ENCODE measurements at places on chromosomes 3 and 15. TPM values are rescaled to one million over a fixed set of nuclear protein-coding genes. Genes with fewer than 3 reads are reported as not detected.
A peak's percentile ranks its signal among the peaks of the same experiment; 100 is the strongest.

The GOLGA8S gene
- not detected for total RNA-seq

DNA sequence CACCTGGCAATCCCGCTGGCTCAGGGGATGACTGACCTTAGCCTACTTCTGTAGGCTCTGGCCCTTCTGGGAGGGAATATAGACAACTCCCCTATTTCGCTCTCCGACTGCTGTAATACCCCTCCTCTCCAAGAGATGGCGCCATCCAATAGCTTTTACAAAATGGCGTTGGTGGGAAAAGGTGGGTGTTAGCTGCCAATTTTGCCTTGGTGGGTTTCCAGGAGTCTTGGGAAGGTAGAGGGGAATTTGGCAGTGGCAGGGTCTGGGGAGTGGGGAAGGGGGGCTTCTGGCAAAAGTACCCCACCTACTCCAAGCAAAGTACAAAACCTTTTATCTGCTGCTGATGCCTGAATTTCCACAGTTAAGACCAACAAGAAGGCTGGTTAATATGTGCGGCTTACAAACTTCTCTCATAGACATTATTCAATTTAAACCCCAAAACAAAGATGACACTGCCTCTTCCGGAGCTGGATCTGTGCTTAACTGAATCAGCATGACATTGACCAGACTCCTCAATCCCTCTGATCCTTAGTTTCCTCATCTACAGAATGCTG, 62.1 kb downstream of the RASGRF1 start:
- peak; percentile 91 for DNase-seq

GRCh38 chr15:55256281-55257011, 33.2 kb downstream of the RAB27A start:
- DNase-seq: no peak

The GNAT1 gene
- not detected for total RNA-seq

DNA sequence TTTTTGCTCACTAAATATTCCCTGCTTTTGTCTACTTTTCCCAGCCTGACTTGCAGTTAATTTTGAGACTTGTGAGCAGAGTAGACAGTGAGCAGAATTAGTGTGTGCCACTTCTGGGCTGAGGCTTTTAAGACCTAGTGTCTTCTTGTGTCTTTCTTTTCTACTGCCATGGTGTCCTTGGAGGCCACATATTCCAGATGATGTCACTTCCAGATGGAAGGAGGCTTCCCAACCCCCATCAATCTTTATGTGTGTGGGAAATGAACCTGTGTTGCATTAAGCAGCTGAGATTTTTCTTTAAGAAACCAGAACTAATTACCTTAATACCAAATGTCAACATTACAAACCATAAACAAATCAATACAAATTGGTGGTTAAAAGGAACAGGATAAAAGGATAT, 774.7 kb upstream of the ROBO1 start:
- DNase-seq: no peak

DNA sequence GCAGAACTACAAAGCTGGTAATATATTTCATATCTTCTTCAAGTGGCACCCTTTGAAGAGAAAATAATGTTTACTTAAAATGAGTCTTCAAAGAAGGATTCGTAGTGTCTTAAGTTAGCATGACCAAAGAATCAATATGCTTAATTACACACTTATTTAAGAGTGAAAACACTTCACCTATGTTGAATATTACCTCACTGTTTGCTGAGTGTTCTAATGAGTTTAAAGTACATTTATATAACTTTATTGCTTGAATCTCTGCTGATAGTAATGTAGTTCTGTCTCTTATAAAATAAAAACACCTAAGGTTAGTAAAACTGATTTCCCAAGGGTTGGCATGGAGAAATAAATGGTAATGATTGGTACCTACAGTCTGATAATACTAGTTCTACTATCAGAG, 143.3 kb upstream of the SLC2A2 start:
- no peak for DNase-seq

The LSAMP gene
- not detected for total RNA-seq

DNA sequence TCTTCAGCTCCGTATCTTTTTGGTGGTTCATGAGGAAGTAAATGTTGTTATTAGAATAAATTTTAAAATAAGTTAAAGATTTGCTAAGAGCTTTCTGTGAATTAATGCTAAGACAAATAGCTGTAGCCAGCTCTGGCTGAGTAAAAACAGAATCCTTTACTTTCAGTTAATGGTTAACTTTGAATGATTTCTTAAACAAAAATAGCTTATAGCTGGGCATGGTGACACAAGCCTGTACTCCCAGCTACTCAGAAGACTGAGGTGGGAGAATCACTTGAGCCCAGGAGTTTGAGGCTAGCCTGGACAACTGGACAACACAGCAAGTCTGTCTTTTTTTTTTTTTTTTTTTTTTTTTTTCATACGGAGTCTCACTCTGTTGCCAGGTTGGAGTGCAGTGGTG, 25.0 kb downstream of the TCAIM start:
- DNase-seq: no peak

The GUCA1C gene
- not detected for total RNA-seq

The MRPL46 gene
- 26.6 TPM for total RNA-seq

GRCh38 chr3:155079468-155079745, 712 bp upstream of the MME start:
- DNase-seq: peak; percentile 79

DNA sequence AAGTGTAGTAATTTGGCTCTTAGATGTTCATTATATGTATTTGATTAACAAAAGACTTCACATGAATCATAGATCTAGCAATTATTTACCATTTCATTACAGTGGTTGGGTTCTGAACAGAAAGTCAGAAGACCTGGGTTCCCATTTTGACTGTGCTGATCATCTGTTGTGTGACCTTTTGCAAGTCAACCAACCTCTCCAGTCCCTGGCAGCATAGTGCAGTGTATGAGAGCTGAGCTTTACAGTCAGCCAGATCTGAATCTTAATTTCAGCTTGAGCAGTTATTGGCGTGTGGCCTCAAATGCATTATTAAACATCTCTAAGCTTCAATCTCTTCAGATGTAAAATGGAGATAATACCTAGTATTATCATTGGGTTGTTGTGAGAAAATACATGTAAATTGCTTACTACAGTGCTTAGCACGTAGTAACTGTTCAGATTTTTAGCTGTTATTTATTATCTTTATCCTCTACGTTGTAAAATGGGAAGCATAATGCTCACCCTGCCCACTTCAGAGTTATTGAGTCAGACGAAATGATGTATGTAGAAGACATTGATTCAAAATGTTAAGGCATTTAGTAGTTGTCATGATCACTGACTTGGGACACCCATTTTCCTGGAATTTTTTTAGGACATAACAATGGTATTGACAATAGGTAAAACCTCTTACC, 104.0 kb downstream of the KLHL25 start:
- peak; percentile 80 for DNase-seq

- DNase-seq: peak; percentile 76
These were observed 59.5 kb upstream of the STRIT1 start for GRCh38 chr3:155352900-155353490.

GRCh38 chr15:44328135-44328534, 39.6 kb downstream of the GOLM2 start:
- DNase-seq: no peak

DNA sequence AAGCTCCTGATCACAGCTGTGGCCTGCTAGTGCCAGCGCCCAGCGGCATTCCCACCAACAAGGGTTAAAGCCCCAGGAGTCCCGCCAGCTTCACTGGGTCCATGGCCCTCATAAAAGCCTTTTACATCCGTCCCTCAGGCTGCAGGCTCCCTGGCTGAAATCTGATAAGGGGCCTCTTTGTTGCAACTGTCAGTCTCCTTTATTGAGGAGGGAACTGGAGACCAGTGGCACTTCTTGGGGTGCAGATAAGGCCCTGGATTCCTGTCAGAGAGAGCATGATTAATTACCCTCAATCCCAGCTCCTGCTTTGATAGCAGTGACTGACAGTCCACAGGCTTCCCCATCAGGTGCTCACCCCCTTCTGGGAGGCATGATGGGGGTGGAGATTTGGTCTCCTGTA, 30.9 kb upstream of the CLK3 start:
- DNase-seq: no peak

- DNase-seq: no peak
These were observed 4.0 kb downstream of the SPESP1 start for GRCh38 chr15:68934341-68934740.

DNA sequence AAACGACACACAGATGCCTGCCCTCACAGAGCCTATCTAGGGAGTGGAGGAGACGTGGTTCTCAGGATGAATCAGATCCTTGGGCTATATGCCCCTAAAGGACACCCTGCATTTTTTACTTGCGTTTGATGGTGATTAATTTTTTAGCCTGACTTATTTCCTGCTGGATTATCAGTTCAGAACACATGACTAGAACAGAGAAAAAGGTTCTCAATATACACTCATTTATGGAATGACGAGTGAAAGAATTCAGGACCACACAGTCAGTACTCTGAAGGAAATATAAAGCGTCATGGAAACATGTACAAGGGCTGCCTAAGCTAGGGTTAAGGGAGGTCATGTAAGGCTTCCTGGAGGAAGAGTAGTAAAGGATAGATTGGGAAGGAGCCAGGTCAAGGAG, 121.8 kb downstream of the SSR3 start:
- DNase-seq: no peak

DNA sequence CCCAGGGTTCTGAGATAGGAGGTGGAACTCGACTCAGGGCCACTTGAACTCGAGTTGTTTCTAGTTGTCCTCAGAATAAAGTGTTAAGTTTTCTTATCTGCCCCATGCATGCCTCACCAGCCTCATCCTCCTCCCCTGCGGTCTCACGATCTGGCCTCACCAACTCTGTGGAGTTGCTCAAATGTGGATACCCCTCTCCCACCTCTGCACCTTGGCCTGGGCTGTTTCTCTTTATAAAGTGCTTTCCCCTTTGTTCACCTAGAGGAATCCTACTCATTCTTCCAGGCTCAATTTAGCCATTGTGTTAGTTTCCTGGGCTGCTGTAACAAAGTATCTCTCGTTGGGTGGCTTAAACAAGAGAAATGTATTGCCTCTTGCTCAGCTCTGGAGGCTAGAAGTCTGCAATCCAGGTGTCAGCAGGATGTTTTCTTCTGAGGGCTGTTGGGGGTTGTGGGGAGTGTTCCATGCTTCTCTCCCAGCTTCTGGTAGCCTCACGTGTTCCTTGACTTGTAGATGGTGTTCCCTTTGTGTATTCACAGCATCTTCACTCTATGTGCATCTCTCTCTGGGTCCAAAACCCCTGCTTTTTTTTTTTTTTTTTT, 100.7 kb downstream of the MEX3B start:
- DNase-seq: no peak

DNA sequence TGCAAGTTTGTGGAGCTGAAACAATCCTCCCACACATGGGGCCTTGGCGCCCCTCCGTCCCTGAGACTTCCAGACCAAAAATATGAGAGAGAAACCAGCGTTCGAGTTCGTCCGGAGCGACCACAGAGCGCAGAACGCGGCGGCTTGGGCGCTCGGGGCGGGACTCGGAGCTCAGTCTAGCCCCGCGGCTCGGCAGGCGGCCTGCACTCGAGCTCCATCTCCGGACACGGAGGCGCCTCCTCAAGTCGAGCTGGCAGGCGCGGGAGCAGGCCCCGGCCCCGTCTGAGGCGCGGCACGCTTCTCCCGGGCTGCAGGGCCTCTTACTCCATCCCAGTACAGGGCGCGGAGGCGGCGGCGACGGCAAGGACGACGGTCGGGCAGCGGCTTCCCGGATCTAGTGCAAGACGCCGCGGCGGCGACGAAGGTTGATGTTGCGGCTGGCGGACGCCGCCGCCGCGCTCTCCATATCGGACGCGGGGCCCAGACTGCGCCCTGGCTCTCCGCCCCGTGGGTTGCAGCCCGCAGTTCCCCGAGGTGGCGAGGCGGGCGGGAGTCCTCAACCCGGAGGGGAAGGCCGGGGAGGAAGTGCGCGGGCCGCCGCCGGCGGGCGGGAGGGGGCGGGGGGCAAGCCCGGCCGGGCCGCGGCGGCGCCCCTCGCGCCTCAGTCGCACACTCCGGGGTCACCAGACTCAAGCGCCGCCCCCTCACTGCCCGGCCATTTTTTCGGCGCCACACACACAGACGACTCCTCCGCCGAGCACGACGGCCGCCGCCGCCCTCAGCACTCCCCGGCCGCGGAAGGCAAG, 674 bp downstream of the MSL2 start:
- DNase-seq: peak; percentile 93

GRCh38 chr3:134430950-134431445, 54.8 kb downstream of the ANAPC13 start:
- DNase-seq: no peak

Data from Karpas-422 (cell line).